NCI-H748 treated with DMSO at 0.1 percent for 48 hours (cell line): ENCODE measurements at places on chromosomes 3 and 15.
A peak's percentile ranks its signal among the peaks of the same experiment; 100 is the strongest.

GRCh38 chr3:157754451-157754850 lies 251.2 kb upstream of the VEPH1 start:
- DNase-seq: peak; percentile 0

GRCh38 chr3:8458711-8459110 lies 42.9 kb upstream of the LMCD1 start:
- DNase-seq: no peak

GRCh38 chr3:189270248-189270832 lies 98.6 kb downstream of the TPRG1 start:
- DNase-seq: peak; percentile 23

DNA sequence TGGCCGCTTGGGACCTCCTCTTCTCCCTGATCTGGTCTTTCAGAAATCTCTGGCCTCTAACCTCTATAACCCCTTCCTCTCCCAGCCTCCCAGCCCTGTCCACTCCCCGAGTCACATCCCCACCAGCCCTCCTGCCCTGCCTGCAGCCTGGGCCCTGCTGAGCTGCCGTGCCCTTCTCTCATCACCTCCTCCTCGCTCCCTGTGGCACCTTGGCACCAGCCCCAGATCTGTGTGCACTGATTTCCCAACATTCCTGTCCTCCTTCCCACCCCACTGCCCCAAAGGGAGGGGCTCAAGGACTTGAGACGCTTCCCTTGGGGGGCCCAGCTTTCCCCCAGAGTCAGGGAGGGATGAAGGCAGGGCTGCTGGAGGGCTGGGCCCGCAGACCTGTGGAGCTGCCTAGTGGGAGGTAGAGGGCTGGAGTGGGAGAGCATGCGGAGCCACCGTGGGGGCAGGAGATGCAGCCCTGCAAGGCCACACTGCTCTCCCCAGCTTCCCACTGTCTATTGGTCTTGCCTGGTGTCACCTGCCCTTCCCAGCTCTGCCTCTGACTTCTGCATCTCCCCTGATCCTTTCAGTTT lies 42.7 kb downstream of the EXOG start:
- DNase-seq: no peak

DNA sequence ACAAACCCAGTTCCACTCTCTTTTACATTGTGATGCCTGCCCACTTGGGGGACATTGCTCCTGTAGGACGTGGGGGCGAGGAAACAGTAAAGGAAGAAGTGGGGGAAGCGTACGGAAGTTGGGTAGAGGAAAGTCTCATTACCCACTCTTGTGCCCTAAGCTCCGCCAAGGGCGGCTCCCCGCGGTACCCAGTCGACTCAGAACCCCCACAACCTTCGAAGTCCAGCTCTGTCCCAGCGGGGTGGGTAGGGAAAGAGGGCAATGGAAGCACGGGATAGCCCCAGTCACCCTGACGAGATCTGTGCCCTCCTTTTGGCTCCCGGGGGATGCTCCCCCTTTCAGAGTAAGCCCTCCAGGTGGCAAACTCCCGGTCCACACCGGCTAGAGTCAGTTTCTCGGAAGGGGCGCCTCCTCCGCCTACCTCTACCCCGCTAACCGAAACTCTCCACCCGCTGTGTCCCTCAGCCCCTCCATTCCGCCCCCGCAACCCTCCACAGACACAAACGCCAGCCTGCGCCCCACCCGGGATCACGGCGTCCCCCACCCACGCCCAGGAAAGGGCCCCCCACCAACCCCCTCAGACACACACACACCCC lies 527 bp downstream of the CSNK1G1 start:
- DNase-seq: no peak

GRCh38 chr15:91422797-91423196 lies 322.7 kb downstream of the SV2B start:
- no peak for DNase-seq

GRCh38 chr15:57278439-57278838 lies 97.9 kb upstream of the CGNL1 start:
- DNase-seq: no peak

DNA sequence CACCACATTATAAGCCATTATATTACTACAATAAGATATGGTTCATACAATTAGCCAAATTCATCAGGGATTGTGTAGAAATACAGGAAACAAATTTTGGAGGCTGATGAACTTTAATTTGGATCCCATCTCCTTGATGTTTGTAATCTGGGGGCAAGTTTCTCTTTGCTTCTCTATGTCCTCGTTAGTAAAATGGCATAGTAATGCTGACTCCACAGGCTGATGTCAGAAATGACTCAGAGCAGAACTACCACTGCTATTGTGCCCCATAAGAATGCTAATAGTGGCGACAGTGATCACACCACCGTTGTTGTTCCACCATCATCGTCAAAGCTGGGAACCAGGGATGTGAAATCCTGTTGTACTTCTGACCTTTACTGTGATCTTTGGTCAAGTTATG lies 722.3 kb upstream of the LMCD1 start:
- DNase-seq: no peak

DNA sequence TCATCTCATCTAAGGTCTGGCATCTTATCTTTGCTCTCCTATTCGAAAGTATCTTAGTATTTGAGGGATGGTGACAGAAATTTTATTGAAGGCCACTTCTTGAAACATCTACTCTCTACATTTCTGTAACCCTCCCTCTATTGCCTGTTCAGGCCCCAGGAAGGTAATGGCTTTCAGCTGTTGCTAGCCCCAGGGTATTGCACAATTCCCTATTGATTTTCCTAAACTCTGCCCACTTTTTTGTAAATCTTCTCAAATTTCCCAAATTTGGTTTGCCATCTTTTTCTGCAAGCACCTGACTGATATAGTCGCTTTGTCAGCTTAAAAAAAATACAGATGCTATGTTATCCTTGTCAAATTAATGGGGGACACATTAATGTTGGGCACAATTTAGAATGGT lies 242.1 kb downstream of the RAP2B start:
- no peak for DNase-seq

GRCh38 chr3:61730056-61730455 lies 168.7 kb downstream of the PTPRG start:
- DNase-seq: no peak

DNA sequence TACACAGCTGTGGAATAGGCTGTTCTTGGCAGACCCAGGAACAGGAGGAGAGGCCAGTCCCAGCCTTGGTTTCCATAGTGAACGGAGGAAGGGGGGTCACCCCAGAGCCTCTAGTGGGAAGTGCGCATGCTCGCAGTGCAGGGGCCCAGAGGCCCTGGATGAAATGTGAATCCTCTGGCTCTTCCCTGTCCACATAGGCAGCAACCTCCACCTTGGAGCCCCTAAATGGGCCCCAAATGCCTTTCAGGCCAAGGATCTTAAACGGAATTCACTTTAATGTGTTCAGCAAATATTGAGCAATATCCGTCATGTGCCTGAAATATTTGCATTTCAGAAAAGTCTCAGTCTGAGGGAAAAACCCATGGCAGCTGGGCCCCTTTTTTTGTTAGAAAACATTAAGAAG lies 3.3 kb upstream of the NDN start:
- no peak for DNase-seq

- no peak for DNase-seq
Observed at GRCh38 chr15:37009288-37009687, 91.1 kb downstream of the MEIS2 start.
